ENCODE measurements at places on chromosomes 16 and 17. TPM values are rescaled to one million over a fixed set of nuclear protein-coding genes. Genes with fewer than 3 reads are reported as not detected.

DNA sequence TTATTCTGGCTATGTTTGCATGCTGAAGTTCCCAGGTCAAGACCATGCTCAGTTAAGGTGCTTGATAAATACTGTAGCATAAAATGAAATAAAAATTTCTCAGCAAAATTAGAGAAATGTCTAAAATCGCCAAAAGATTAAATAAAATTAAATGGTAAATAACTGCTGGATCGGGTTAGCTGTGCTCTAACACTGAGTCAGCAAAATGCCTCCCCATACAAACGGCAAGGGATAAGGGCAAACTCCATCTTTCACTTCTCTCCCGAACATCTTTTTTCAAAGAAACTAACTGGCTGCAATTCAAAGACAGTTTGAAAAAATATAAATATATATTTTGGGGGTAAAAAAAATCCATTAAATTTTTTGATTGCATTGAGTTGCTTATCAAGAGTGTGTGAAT lies 162.2 kb upstream of the ZFHX3 start:
- no peak overlapping the region for H3K4me3 ChIP-seq
- DNase-seq, result no peak

The TRIM72 gene
- total RNA-seq, result 0.05 TPM

GRCh38 chr16:84815462-84815861 lies 4.3 kb upstream of the CRISPLD2 start:
- DNase-seq, result no peak
- H3K36me3 ChIP-seq, result no peaks in the 10 kb centered on the region
- H3K27ac ChIP-seq, result no peak overlapping the region
- H3K4me3 ChIP-seq, result no peak overlapping the region

DNA sequence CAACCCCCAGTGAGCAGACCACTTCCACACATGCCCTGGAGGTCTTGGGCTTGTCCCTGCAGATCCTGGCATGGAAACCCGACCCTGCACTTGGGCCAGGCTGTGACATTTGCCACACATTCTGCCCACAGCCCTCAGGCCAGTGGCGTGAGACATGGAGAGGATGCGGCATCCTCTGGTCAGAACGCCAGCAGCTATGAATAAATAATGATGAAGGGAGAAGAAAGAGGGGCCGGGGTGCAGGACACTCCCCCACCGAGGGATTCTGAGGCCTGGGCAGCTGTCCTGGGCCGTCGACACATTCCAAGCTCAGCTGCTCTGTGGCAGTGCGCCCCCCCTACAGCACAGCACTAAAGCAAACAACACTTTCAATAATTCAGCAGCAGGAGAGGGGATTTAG lies 148.8 kb downstream of the ENGASE start:
- H3K4me1 ChIP-seq, result peaks cover 7% of the 10 kb centered on the region
- peaks cover 49% of the 10 kb centered on the region for H3K27me3 ChIP-seq
- DNase-seq, result no peak
- H3K4me3 ChIP-seq, result peak overlapping the region; percentile 49
- no peak overlapping the region for H3K27ac ChIP-seq

The WNT9B gene
- not detected for total RNA-seq

- DNase-seq, result peak; percentile 52
- H3K36me3 ChIP-seq, result no peaks in the 10 kb centered on the region
These were observed 55.5 kb downstream of the HS3ST4 start for GRCh38 chr16:25747160-25747758.

GRCh38 chr16:17647879-17648872 lies 177.4 kb upstream of the XYLT1 start:
- H3K4me3 ChIP-seq, result no peak overlapping the region
- no peaks in the 10 kb centered on the region for H3K4me1 ChIP-seq
- no peak overlapping the region for H3K27ac ChIP-seq
- H3K27me3 ChIP-seq, result no peaks in the 10 kb centered on the region

DNA sequence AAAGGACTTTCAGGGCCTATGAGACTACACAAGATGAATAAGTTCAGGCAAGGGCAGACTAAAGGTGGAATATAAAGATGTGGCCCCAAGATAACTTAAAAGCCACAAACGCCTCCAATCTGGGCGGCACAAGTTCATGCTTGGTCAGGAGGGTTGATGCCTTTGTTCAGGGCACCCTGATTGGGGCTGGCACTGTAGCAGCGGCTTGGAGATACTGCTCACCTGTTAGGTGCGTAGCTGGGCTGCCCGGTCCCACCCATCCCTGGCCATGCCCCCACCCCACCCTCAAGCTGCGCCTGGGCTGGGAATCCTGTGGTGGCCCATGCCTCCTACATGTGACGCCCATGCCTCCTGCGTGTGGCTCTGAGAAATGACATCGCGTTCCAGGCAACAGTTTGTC lies 12.5 kb upstream of the SLC13A2 start:
- peaks cover 4% of the 10 kb centered on the region for H3K36me3 ChIP-seq
- no peak for DNase-seq
- no peak overlapping the region for H3K4me3 ChIP-seq
- H3K27me3 ChIP-seq, result peaks cover 11% of the 10 kb centered on the region

The HES7 gene
- total RNA-seq, result 0.41 TPM

GRCh38 chr17:31738996-31739699 lies 119.9 kb downstream of the COPRS start:
- no peak for DNase-seq
- H3K27ac ChIP-seq, result no peak overlapping the region
- no peak overlapping the region for H3K4me3 ChIP-seq
- peaks cover 4% of the 10 kb centered on the region for H3K27me3 ChIP-seq
- H3K36me3 ChIP-seq, result no peaks in the 10 kb centered on the region

GRCh38 chr16:2040787-2041522 lies 6.7 kb downstream of the NTHL1 start:
- H3K4me3 ChIP-seq, result no peak overlapping the region
- H3K27me3 ChIP-seq, result no peaks in the 10 kb centered on the region
- no peaks in the 10 kb centered on the region for H3K36me3 ChIP-seq
- no peak for DNase-seq

The CX3CL1 gene
- total RNA-seq, result 6.0 TPM

The RRAD gene
- 0.54 TPM for total RNA-seq

DNA sequence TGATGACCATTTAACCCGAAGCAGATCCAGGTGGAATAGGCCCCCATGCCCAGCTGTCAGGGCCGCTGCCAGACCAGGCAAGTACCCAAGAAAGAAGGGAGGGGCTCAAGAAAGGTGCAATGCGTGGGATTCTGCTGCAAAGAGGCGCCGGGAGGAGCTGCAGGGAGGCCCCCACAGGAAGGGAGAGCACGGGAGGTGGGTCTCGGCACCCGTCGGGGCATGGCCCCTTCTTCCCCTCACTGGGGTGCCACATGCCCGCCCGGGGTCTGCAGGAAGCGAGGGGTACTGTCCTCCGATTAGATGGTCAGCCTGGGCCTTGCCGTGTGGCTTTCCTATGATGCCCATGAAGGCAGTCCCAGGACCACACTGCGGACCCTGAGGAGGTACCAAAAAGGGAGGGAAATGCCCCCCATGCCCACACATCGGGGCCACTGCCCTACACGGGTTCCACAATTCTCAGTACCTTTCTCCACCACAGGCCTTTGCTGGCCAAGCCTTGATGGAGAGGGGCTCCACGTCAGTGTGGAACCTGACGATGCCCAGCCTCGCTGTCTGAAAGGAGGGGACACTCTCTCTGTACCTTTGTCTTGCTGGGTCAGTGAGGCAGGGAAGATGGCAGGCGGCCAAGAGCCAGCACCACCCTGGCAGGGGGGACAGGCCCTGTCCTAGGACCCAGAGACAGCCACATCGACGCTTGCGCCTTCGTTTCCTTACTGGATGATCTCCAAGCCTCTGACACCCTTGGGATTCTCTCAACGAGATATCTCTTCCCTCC lies 45.5 kb upstream of the DNAH17 start:
- DNase-seq, result no peak
- no peak overlapping the region for H3K4me3 ChIP-seq
- H3K27ac ChIP-seq, result peak overlapping the region; percentile 43
- H3K36me3 ChIP-seq, result no peaks in the 10 kb centered on the region
- no peaks in the 10 kb centered on the region for H3K4me1 ChIP-seq

GRCh38 chr16:70548936-70549335 lies 25.3 kb downstream of the SF3B3 start:
- H3K27ac ChIP-seq, result no peak overlapping the region
- H3K36me3 ChIP-seq, result peaks cover 19% of the 10 kb centered on the region
- no peak for DNase-seq
- no peaks in the 10 kb centered on the region for H3K27me3 ChIP-seq
- no peak overlapping the region for H3K4me3 ChIP-seq
- no peaks in the 10 kb centered on the region for H3K4me1 ChIP-seq

- DNase-seq, result no peak
- no peak overlapping the region for H3K4me3 ChIP-seq
- no peak overlapping the region for H3K27ac ChIP-seq
- H3K36me3 ChIP-seq, result no peaks in the 10 kb centered on the region
These were observed 34.8 kb upstream of the CIBAR2 start for GRCh38 chr16:85146922-85147651.

The CES3 gene
- 2.4 TPM for total RNA-seq

The FSCN2 gene
- 0.43 TPM for total RNA-seq

The ZNF771 gene
- 17.5 TPM for total RNA-seq

- no peaks in the 10 kb centered on the region for H3K36me3 ChIP-seq
- peaks cover 4% of the 10 kb centered on the region for H3K4me1 ChIP-seq
- peaks cover 8% of the 10 kb centered on the region for H3K27me3 ChIP-seq
- peak; percentile 75 for DNase-seq
- no peak overlapping the region for H3K4me3 ChIP-seq
These were observed 14.4 kb upstream of the GPRC5B start for GRCh38 chr16:19898924-19899604.

GRCh38 chr17:80017226-80018010 lies 18.3 kb downstream of the TBC1D16 start:
- H3K27ac ChIP-seq, result no peak overlapping the region
- no peak for DNase-seq
- H3K4me3 ChIP-seq, result no peak overlapping the region
- H3K4me1 ChIP-seq, result peaks cover 26% of the 10 kb centered on the region
- H3K27me3 ChIP-seq, result no peaks in the 10 kb centered on the region

The PLXDC1 gene
- total RNA-seq, result 0.84 TPM

The CLEC18C gene
- 0.73 TPM for total RNA-seq

The TNFRSF17 gene
- not detected for total RNA-seq

The FNDC8 gene
- total RNA-seq, result not detected

GRCh38 chr16:47873434-47873833 lies 282.4 kb downstream of the ABCC12 start:
- DNase-seq, result no peak
- H3K4me1 ChIP-seq, result peaks cover 13% of the 10 kb centered on the region
- H3K4me3 ChIP-seq, result no peak overlapping the region
- H3K36me3 ChIP-seq, result no peaks in the 10 kb centered on the region

The KRTAP9-4 gene
- total RNA-seq, result not detected

- H3K4me3 ChIP-seq, result no peak overlapping the region
- H3K27ac ChIP-seq, result no peak overlapping the region
- H3K27me3 ChIP-seq, result peaks cover 64% of the 10 kb centered on the region
- DNase-seq, result peak; percentile 45
- no peaks in the 10 kb centered on the region for H3K36me3 ChIP-seq
- H3K4me1 ChIP-seq, result no peaks in the 10 kb centered on the region
These were observed 13.5 kb downstream of the SPPL2C start for GRCh38 chr17:45857977-45858708.

The TNRC6C gene
- 40.5 TPM for total RNA-seq

GRCh38 chr16:30551781-30552180 lies 6.4 kb downstream of the ZNF764 start:
- H3K4me1 ChIP-seq, result peaks cover 27% of the 10 kb centered on the region
- peak overlapping the region; percentile 35 for H3K27ac ChIP-seq
- peaks cover 15% of the 10 kb centered on the region for H3K36me3 ChIP-seq
- no peaks in the 10 kb centered on the region for H3K27me3 ChIP-seq

DNA sequence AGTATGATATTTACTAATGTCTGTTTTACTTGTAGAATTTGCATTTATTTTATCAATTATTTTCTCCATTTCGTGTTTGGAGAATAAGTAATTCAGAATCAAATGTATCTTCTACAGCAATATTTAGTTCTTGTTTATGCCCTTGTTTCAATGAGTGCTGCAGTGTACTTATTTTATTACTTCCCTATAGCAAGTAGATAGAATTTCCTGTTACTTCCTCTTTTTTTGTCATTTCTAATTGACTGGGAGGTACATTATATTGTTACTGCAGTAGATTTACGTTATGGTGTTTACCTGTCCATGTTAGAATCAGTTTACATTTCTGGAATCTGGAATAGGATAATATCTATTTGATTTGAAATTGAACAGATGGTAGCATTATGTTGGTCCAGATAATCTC lies 71.2 kb downstream of the OMG start:
- peaks cover 4% of the 10 kb centered on the region for H3K36me3 ChIP-seq
- no peak overlapping the region for H3K27ac ChIP-seq
- no peaks in the 10 kb centered on the region for H3K27me3 ChIP-seq

- H3K27ac ChIP-seq, result peak overlapping the region; percentile 75
- no peaks in the 10 kb centered on the region for H3K27me3 ChIP-seq
- no peaks in the 10 kb centered on the region for H3K36me3 ChIP-seq
These were observed 38.4 kb downstream of the TNFRSF13B start for GRCh38 chr17:16933317-16934132.

- no peak overlapping the region for H3K4me3 ChIP-seq
- H3K27ac ChIP-seq, result no peak overlapping the region
- H3K4me1 ChIP-seq, result no peaks in the 10 kb centered on the region
- H3K36me3 ChIP-seq, result no peaks in the 10 kb centered on the region
- no peaks in the 10 kb centered on the region for H3K27me3 ChIP-seq
- no peak for DNase-seq
These were observed 222.7 kb downstream of the HS3ST4 start for GRCh38 chr16:25914357-25914962.

GRCh38 chr17:20092973-20093626 lies 83.9 kb downstream of the SPECC1 start:
- H3K4me3 ChIP-seq, result no peak overlapping the region
- no peak for DNase-seq
- no peaks in the 10 kb centered on the region for H3K27me3 ChIP-seq
- H3K4me1 ChIP-seq, result peaks cover 30% of the 10 kb centered on the region
- no peaks in the 10 kb centered on the region for H3K36me3 ChIP-seq

DNA sequence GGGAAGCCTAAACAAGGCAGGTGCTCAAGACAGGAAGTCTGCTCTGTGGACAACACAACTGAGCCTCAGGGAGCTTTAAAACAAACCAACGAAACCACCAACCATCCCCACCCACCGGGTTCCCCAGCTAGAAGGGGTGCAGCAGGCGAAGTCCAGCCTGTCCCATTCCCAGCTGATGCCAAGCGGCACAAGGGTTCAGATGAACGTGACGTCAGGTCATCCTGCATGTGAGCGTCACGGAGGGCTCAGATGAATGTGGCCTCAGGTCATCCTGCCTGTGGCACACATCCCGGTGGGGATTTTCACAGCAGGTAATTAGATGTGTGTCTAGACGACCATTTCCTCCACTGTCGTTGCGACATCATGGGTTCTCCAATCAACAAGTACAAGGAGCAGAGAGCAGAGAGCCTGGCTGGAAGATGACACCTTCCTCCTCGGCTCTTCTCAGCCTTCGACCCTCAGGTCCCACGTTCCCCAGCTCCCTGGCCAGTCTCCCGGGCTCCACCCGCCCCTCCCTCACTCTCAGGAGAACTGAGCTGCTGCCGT lies 246.5 kb downstream of the FOXL1 start:
- H3K4me3 ChIP-seq, result no peak overlapping the region
- DNase-seq, result no peak

- H3K4me3 ChIP-seq, result peak overlapping the region; percentile 90
- H3K27me3 ChIP-seq, result peaks cover 60% of the 10 kb centered on the region
- H3K4me1 ChIP-seq, result peaks cover 5% of the 10 kb centered on the region
- no peaks in the 10 kb centered on the region for H3K36me3 ChIP-seq
- DNase-seq, result peak; percentile 78
- no peak overlapping the region for H3K27ac ChIP-seq
These were observed 6.8 kb upstream of the TBC1D3B start for GRCh38 chr17:36183001-36183971.

The FBXW10 gene
- 0.20 TPM for total RNA-seq

GRCh38 chr17:59389066-59389465 lies 57.6 kb downstream of the YPEL2 start:
- H3K36me3 ChIP-seq, result no peaks in the 10 kb centered on the region
- DNase-seq, result no peak
- peak overlapping the region; percentile 81 for H3K27ac ChIP-seq
- no peak overlapping the region for H3K4me3 ChIP-seq

GRCh38 chr17:65370669-65371131 lies 190.7 kb downstream of the AXIN2 start:
- no peak for DNase-seq
- no peak overlapping the region for H3K4me3 ChIP-seq
- H3K27ac ChIP-seq, result no peak overlapping the region
- H3K4me1 ChIP-seq, result peaks cover 14% of the 10 kb centered on the region
- no peaks in the 10 kb centered on the region for H3K27me3 ChIP-seq

All from neural crest cell (in vitro differentiated cells).